ENCODE measurements at places on chromosomes 6 and 20. TPM values are rescaled to one million over a fixed set of nuclear protein-coding genes. Genes with fewer than 3 reads are reported as not detected.

DNA sequence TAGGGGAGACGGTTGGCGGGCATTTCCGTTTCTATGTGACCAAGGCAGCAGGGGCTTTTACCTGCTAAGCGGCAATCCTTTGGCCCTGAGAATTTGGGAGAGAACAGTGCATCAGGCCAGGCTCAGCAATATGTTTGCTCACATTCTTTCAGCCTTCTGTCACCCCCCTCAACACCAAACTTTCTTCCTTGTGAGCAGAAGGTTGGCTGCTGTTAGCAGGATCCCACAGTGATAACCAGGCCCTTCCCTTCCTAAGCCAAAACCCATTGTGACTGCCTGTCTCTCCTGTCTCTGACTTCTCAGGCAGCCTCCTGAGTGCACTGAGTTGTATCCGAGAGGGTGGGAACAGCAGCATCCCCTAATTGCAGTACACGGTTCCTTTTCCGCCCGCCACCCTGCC, 43.7 kb downstream of the STK35 start:
- peaks cover 13% of the 10 kb centered on the region for H3K36me3 ChIP-seq
- no peak overlapping the region for H3K27ac ChIP-seq
- H3K4me1 ChIP-seq: peaks cover 6% of the 10 kb centered on the region
- no peak for DNase-seq
- H3K4me3 ChIP-seq: no peak overlapping the region

GRCh38 chr6:115078555-115078954, 735.7 kb upstream of the HS3ST5 start:
- no peak overlapping the region for H3K4me3 ChIP-seq
- no peaks in the 10 kb centered on the region for H3K36me3 ChIP-seq
- H3K4me1 ChIP-seq: no peaks in the 10 kb centered on the region
- no peak overlapping the region for H3K27ac ChIP-seq
- H3K27me3 ChIP-seq: no peaks in the 10 kb centered on the region

DNA sequence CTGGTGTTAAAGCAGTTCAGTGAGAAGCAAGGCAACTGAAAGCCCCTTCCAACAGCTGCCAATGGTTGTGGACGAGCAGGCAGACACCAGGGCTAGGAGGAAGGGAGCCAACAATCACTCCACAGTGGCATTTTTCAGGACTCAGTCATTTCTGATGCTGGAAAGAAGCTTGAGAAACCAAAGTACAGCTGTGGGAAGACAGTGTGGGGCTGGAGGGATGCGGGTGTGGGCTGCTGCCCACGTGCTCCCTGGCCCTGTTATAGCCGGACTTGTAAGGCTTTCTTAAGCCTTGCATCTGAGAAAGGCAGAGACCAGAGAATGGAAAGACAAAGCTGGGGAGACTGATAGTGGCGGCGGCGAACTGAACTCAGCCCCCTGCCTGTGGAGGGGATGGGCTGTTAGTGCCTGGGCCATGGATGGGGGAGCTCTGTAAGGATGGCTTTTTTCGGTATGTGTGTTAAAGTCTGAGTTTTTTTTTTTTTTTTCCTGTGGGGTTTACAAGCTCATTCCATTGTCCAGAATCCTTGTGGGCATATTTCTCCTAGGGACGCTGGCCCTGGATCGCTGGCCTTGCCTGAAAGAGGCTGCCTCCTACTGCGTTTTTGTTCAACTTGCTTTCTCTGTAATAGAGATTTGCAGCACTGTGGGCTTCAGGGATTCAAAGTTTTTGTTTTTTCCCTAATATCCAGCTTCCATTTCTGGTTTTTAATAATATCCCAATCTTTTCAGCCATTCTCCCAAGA, 91.7 kb downstream of the GJA10 start:
- DNase-seq: no peak
- H3K36me3 ChIP-seq: no peaks in the 10 kb centered on the region
- peaks cover 10% of the 10 kb centered on the region for H3K27me3 ChIP-seq
- no peak overlapping the region for H3K4me3 ChIP-seq
- peak overlapping the region; percentile 36 for H3K27ac ChIP-seq

The TFAP2D gene
- not detected for total RNA-seq

The SCRT2 gene
- not detected for total RNA-seq
